ENCODE measurements at places on chromosomes 13 and 19.

DNA sequence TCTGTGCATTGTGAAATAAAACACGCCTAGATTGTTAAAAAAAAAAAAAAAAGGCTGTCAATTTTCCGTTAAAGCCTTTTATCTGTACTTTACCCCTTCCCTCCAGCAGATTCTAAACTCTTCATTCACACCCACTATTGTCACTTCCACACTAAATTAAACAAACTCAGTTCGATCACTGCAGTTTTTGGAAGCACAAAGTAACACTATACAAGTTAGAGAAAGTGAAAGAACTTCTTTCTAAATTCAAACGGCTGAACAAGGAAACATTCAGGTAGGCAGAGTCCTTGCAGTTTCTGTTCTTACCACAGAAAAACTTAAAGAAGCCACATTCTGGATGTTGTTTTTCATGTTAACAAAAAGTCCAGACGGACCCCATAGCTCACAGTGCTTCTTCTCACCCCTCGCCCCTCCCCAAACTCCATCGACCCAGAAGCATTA is 27.5 kb upstream of the UBE2L5 start:
- DNase-seq = no peak

GRCh38 chr19:14333101-14333871 is 48.0 kb upstream of the ADGRE5 start:
- peak; percentile 55 for DNase-seq

DNA sequence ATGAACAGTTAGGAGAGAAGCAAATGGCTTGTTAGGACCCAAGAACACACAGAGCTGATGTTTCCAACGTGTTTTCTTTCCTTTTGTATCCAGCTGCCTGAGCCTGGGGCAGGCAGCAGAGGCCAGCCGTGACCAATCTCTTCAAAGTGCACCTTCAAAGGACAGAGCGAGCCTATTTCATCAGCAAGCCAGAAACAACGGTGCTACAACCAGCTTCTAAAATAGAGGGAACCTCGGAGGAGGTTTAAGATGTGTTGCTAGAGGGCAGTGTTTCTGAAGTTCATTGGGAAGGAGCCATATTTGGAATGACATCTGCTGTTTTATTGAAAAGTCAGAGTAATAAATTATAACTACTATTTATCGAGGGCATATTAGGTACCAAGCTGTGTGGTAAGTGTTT is 56.2 kb upstream of the RFC3 start:
- no peak for DNase-seq

- no peak for DNase-seq
These were observed 154.8 kb downstream of the TBC1D4 start for GRCh38 chr13:75327135-75327510.

All from MG63 (cell line).